ENCODE measurements at places on chromosomes 5 and 9.

DNA sequence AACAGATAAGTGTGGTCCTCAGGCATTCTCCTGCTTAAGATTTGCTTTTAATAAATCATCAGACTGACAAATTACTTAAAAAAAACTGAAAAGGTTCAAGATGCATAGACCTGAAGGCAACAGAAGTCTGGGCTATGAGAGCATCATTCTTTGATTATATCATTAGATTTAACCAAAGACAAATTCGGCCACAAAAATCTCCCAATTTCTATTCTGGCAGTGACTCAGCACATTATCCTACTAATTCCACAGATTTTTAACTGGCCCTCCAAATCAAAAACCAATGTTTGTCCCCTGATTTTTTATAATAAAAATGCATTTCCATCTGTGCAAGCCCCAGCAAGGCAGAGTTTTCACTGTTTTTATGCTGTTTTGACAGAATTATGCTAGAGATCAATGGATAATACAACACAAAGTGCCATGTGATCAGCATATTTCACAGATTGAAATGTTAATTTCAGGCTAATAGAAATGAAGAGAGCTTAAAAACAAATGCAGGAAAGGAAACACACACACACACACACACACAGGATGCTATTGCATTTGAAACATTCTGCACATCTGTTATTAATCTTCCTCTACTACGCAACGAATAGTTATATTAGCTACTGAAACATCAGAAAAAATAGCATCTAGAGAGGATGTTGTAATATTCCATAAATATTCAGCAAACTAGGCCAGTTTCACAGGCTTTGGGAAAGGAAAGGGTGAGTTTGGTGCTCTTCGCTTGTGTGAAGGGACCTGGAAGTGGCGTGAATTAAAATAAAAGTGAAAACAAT is 177.6 kb upstream of the ST8SIA4 start:
- no peak for DNase-seq

DNA sequence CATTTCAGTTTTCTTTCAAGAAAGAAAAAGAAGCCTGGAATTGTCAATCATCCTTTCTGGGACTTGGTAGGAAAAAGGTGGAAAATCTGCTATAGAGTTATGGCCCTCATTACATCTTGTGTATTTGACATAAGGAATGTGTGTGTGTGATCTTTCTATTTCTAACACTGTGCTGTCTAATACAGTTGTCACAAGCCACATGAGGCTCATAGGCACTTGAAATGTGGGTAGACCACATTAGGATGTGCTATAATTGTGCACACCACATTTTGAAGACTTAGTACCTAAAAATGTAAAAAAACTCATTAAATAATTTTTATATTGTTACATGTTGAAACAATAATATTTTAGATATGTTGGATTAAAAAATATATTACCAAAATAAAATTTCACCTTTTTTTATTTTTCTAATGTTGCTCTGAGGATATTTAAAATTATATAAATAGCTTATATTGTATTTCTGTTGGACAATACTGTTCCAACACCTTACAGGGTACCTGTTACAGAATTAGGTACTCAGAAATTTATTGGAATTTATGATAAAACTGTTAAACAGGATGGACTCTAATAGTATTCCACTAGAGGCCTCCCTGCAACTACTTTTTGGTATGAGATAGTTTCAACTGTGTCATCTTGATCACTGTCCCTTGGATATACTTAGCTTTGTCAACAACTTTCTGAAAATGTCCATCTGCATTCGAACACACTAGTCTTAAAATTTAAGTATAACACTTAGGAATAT is 18.4 kb downstream of the MSANTD3 start:
- no peak for DNase-seq

DNA sequence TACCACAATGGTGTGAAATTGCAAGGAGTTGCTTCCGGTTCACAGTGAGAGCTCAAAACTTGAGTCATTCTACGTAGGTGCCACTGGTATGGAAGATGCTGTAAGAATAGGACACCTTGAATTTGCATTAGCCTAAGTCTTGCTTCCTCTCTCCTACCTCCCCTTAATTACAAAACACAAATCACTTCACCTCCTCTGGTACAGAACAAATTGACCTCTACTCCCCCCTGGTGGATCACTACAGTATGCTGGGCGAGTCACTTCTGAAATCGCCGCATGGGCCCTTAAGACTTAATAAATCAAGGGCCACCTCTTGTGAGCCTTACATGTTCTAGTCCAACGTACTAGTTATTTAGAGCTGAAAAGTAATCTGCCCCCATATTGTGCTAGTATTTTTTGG is 145.3 kb upstream of the SMARCA2 start:
- no peak for DNase-seq

DNA sequence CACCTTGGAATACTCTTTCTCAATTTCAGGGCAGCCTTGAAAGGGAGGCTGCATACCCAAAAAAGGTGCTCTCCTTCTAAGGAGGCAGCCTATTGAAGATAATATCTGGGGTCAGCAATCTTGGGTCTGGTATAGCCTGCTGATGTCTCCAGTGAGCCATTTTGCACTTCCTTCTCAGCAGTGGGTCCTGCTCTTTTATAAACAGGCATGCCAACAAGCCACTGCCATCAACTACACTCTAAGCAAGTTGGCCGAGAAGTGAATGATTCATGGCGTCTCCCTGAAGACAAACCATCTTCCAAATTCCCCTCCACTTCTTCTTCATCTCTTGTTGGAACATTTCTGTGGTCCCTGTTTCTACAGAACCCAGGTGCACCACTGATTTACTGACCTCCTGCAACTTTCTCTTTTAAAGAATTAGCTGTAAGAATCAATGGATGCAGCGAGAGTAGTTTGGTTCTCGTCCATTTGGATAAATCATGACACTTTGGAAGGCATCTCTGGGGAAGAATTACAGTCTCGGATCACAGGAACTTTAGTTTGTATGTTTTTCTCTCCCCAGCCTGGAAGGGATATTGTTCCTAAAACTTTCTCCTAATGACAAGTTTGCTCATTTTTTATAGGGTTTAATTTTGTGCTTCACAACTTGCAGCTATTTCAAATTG is 108.3 kb downstream of the INSYN2B start:
- DNase-seq, result no peak

DNA sequence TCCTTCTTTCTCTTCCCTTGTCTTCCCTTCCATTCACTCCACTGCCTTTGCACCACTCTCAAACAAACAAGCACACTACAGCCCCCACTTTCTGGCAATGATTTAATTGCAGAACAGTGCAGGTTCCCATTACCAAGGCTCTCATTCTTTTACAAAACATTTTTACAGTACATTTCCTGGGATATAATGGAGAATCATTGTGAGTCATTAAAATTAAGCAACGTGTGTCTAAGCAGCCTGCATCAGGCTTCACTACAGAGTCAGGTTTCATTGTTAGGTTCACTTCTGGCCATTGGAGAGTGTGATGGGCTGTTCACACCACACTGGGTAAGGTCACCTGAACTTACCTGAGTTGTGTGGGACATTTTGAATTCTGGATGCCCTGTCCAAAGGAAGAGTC is 303.5 kb downstream of the TRIM32 start:
- no peak for DNase-seq

GRCh38 chr5:108193021-108193795 is 188.7 kb downstream of the FBXL17 start:
- no peak for DNase-seq

DNA sequence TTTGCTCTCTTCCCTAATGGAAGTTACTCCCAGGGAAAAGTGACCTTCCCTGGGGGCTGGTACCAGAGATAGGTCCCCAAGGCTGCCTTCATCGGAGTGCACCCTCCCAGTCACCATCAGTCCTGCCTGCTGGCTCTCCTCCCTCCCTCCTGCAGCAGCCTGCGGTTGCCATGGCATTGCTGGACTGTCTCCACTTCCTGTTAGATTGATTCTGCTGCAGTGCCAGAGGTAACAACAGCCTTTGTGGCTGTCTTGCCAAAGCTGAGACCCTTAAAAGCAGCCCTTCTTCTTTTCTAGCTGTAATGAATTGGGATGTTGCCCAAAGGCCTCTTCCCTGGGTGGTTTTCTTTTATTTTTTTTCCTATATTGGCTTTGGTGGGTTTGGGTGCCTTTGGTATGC is 78.1 kb upstream of the PRLR start:
- no peak for DNase-seq

GRCh38 chr5:176540476-176540899 is 3.3 kb upstream of the RNF44 start:
- no peak for DNase-seq

DNA sequence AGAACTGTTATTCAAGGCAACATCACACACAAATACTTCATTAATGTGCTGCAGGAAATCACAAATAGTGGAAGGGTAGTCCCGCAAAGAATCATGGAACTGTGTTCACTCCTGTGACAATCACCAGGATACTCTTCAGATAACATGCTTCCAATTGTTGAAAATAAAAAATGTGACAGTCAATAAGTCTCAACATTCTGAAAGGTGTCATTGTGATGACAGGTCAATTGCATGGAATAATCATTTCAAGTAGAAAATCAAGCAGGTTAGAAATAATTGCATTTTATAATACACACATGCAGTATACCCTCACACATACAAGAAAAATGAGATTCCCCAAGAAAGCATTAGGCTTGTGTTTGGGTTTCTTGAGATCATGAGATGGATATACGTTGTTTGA is 46.4 kb upstream of the ISL1 start:
- no peak for DNase-seq

GRCh38 chr9:96497117-96497399 is 47.1 kb downstream of the HABP4 start:
- no peak for DNase-seq

DNA sequence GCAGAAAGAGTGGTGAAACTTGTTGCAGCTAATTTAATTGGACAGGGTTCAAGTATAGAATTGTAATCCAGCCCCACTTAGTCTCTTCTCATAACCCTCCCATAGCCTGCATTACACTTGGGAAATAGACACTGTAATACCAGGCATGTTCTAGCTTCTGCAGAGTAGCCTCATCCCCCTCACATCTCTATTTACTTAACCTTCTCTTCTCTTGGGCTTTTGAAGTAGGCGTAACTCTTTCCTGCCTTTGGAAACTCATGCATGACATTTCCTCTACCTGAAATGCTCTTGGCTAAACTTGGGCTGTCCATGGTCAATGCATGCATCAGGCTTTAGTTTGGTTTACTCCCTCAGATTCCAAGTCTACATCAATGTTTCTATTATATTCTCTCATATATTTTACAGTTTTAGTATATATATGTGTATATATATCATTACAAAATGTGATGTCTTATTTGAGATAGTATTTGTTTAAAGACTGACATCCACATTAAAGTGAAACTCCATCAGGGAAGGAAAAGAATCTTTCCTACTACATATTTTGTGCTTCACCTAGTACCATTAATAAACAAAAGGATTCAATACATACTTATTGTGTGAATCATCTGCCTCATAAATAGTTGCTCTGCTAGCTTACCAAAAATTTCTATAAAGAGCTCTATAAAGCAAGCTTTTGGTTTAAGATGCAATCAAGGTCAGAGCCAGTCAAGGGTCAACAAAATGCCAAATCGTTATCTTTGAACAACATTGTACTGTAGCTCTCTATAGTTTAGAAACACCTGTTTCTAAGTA is 1158.0 kb downstream of the MAT2B start:
- DNase-seq, result no peak

DNA sequence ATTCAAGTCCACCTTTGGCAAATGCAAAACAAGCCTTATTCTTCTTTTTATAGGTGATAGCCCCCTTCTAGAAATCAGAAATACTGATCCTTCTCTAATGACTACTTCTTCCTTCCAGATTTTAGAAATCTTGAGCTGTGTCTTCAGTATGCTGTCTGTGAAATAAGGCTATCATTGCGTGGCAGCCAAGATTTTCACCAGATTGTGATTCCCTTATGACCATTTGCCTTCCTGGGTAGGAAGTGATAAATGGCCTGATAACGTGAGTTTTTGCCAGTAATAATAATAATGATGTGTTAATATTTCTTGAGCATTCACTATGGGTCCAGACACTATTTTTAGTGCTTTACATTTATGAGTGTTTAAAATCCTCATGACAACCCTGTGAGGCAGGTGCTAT is 80.9 kb downstream of the PIP5K1B start:
- no peak for DNase-seq

DNA sequence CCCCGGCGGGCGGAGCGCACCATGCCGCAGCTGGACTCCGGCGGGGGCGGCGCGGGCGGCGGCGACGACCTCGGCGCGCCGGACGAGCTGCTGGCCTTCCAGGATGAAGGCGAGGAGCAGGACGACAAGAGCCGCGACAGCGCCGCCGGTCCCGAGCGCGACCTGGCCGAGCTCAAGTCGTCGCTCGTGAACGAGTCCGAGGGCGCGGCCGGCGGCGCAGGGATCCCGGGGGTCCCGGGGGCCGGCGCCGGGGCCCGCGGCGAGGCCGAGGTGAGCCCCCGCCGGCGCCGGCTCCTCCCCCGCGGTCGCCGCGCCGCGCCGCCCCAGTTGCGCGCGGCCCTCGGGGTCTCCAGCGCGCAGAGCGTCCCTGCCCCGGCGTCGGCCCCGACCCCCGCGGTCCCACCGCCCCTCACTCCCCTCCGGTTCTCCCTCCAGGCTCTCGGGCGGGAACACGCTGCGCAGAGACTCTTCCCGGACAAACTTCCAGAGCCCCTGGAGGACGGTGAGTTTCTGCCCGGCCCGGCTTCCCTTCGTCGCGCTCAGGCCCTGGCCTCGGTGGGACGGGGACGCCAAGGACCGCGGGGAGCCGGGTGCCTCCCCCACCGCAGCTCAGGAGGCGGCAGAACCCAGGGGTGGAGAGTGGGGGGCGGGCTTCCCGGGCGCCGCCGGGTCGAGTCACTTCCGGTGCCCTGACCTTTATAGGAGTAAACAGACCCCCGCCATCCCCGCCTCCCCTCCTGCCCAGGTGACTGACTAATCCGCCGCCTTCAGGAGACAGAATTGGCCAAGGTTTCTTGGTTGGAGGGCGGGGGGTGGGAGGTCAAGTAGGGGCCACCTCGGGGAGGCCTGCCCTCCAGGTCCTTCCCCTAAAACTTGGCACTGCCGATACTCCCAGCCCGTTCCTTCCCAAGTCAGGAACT is 665 bp downstream of the TCF7 start:
- no peak for DNase-seq

GRCh38 chr5:125411071-125411743 is 664.8 kb upstream of the ZNF608 start:
- no peak for DNase-seq

- DNase-seq, result no peak
These were observed 6.4 kb upstream of the JMY start for GRCh38 chr5:79229357-79230174.

DNA sequence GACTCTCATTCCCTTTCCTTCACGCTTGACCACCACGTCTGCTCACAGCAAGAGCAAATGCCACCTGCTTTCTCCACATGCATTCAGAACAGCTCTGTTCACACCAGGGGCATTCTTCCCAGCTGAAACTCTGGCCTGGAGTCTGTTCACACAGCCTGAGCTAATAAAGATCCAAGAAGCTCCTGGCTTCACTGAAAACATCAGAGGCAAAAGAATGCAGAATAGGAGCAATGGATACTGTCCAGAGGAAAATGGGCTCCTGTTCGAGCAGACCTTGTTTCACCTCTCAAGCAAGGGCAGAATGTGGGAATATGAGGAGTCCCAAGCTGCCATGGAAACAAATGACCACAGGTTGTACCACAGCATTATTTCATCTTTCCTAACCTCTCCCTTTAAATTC is 402.7 kb upstream of the TNC start:
- no peak for DNase-seq

All from cortex of kidney (tissue), 1 donor.